KBM-7 (cell line): ENCODE measurements at places on chromosomes 11 and 22.

GRCh38 chr11:130606781-130607511, 158.5 kb downstream of the ADAMTS15 start:
- DNase-seq, result no peak

GRCh38 chr11:134471087-134471715, 59.2 kb upstream of the B3GAT1 start:
- DNase-seq, result no peak

DNA sequence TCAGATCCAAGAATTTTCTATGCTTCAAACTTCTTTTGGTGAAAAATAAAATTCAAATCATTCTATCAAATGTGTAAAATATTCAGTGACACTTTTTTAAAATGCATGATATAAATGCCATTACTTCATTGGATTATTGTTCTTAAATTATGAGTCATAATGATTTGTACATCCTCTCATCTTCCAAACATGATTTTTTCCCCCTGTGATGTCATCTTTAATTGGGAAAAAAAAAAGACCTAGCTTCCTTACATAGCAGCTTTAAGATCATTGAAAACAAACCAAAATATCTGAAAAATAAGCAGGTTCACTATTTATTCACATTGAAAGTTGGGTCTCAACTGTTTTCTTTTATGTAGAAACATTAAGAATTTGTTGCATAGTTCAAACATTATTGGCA, 1549.4 kb downstream of the LRRC4C start:
- no peak for DNase-seq

DNA sequence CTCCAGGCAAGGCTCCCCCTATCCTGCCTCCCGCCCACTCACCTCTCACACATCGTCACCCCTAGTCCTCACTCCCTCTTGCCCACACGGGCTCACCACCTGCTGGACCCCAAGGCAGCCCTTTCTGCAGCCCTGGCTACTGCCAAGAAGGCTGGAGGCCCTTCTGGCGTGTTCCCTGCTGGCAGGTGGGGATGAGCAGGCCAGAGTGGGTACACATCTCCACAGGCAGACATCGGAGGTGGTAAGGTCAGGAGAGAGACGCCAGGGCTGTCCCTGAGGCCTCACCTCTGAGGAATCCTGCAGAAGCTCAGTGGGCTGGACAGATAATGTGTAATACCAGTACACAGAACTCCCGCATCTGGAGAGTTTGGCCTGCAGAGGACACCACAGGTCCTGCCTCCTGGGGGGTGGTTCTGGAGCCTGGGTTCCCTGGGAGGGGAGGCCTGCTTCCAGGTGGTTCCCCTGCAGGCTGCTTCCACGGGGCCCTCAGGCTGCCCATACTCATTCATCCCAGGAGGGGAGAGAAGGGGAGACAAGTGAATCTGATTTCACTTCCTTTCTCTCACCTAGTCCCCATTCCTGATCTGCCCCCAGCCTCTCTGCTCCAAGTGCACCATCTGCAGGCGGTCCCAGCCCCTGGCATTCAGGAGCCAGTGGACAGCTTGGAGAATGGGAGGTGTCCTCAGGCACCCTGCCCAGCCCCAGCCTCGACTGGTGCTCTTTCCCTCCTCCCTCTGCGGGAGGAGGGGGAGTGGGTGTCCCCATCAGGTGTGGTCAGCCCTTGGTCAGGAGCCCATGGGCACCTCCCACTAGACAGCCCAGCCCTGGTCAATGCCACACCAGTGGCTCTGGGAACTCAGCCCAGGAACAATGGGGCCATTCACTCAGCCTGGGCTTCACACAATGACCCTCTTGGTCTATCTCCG, 6.1 kb upstream of the CHST1 start:
- no peak for DNase-seq

DNA sequence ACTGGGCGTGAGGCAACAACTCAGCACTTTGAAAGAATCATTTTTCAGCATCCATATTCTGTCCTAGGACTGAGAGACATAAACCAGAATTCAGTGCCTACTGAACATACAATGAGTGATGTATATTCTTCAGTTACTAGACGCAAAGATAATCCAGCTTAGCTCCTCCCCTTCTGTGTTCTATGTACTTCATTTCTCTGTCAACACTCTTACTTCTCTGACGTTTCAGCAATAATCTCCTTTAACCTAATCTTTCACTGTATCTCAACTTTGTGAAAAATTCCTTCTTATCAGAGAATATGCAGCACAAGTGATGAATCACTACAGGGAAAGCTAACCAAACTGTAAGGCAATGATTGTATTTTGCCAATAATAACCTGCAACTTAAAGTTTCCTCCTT, 2.5 kb upstream of the OR51B5 start:
- DNase-seq, result no peak

GRCh38 chr22:39738746-39739145, 154.8 kb downstream of the ENTHD1 start:
- DNase-seq, result no peak

GRCh38 chr22:29121124-29121523, 48.3 kb downstream of the KREMEN1 start:
- no peak for DNase-seq
